ENCODE measurements at places on chromosomes 2 and 18.

GRCh38 chr2:120236791-120237190 is 13.6 kb upstream of the TMEM185B start:
- no peak for DNase-seq

DNA sequence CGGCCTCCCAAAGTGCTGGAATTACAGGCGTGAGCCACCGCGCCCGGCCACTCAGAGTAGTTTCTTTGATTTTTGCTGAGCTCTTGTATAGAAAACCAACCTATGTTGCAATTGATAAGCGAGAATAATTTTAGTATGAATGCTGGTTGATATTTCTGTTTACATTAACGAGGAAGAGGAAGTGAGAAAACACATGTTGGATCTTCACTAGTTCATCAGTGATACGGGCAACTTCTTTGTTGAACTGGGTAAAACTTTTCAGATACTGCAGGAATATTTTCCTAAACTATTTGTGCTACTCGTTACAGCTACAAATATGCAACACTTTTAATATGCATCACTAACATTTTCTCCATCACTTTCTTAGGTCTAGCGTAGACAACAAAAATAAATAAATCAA is 67.9 kb upstream of the SLC25A52 start:
- no peak for DNase-seq

DNA sequence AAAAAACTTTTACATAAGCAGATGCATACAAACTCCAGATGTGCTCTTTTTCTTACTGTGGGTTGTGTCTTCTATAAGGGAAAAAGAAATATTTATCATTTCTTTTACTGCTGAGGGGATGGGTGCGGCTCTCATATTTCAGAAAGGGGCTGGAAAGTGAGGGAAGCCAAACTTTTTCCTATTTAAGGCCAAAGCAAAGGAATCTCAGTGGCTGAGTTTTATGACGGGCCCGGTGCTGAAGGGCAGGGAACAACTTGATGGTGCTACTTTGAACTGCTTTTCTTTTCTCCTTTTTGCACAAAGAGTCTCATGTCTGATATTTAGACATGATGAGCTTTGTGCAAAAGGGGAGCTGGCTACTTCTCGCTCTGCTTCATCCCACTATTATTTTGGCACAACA is at the start of gene COL3A1:
COL3A1 (plus strand) TSS at position 210 of the 400 bp plus-strand sequence; CDS start at position 327, 117 bp downstream.
- DNase-seq = no peak

GRCh38 chr2:39871291-39871761 is 92.3 kb upstream of the THUMPD2 start:
- peak; percentile 90 for DNase-seq

GRCh38 chr2:14677039-14677438 is 44.5 kb downstream of the LRATD1 start:
- DNase-seq = no peak

DNA sequence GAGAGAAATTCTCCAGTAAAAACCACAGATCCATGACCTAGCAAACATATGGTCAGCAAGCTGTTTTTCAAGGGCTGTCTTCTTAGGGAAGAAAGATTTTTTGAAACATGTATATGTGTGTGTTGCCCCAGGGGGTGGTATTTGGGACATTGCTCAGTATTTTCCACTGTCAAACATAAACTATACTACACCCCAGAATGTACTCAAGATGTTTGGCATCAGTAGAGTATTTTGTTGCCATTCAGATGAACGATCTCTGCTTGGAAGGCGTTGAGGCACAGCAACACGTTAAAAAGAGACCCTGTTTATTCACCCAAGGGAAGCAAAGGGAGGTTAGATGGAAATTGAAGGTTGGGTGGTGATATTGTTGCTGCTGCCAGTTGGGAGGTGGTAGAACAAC is 30.0 kb downstream of the EEF1B2 start:
- no peak for DNase-seq

DNA sequence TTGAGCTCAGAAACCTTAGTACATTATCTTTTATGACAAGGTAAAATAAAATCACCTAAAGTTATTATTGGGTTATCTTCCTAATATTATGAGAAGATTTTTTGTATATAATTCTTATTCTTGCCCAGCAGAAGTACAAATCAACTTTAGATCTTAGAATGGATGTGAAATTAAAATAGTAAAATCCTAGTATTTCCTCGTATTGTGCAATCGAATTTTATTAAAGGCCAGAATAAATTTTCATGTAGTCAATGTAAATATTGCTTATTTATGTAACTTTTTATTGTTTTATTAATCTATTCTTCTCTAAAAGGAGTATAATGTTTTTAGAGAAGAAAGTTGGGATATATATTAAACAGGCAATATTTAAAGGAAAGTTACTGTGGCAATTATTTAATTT is 12.7 kb downstream of the MARS2 start:
- no peak for DNase-seq

- no peak for DNase-seq
Observed at GRCh38 chr2:20990442-20991430, 53.1 kb downstream of the APOB start.

DNA sequence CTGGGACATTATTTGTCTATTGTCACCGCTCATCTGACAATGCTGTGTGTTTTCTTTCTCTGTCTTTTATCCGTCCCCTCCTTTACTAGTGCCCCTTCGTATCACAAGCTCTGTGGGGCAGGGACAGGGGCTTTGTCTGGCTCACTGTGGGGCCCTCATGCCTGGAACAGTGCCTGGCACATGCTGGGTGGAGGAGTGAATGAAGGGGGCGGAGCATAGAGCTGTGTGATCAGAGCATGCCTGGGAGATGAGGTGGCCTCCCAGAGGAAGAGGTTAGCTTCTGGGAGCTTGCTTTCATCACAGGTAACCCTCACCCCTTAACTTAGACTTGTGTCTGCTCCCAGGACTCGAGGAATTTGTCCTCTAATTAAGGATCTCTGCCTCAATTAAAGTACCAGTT is 16.4 kb downstream of the MTCL1 start:
- no peak for DNase-seq

GRCh38 chr2:98822301-98823164 is 91.6 kb upstream of the MGAT4A start:
- DNase-seq = no peak

DNA sequence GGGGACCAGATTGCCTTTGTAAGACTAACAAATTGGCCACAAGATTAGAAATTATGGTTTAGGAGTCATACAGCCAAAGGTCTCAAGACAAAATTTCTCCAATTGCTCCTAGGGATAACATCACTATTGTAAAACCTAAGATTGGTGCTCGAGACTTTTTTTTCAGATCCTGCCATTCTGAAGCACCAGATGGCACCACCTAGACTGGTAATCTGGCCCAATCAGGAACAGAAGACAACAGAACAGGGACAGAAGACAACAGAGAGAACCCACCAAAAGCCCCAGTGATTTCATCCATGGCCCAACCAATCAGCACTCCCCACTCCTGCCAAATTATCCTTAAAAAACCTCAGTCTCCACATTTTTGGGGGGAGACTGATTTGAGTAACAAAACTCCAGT is 66.8 kb downstream of the LINC00305 start:
- DNase-seq = no peak

DNA sequence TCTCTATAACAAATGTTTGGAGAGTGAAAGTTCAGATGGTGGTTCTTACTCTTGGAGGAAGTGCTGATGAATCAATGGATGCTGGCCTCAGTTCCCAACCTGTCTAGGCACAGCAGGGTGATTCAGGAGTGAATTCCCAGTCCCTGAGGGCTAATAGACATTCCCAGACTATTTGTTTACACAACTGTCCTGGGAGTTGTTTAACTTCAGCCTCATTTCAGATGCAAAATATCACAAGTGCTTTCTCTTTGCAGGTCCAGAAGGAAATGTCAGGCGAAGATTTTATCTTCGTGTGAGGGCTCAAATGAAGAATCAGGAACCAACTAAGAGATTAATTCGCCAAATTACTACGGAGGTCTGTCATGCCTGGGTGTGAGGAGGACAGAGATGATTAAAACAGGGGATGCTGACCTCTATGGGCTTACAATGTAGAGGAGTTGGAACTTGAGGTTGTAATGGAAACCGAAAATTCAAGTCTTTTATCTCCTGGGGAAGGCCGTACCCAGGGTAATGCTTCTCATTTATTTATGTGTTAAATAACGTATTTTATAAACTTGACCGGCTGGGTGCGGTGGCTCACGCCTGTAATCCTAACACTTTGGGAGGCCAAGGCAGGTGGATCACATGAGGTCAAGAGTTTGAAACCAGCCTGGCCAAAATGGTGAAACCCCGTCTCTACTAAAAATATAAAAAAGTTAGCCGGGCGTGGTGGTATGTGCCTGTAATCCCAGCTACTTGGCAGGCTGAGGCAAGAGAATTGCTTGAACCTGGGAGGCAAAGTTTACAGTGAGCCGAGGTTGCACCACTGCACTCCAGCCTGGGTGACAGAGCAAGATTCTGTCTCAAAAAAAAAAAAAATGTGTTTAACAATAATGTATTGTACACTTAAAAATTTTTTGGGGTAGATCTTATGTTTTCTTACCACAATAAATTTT is 38.7 kb upstream of the SLC1A4 start:
- no peak for DNase-seq

- DNase-seq = no peak
Observed at GRCh38 chr2:227871375-227871791, at the start of gene DAW1. DAW1 (plus strand) TSS chr2:227871631; CDS start chr2:227871690, 59 bp downstream.

- DNase-seq = no peak
Observed at GRCh38 chr2:208488686-208489564, 82.3 kb downstream of the PTH2R start.

DNA sequence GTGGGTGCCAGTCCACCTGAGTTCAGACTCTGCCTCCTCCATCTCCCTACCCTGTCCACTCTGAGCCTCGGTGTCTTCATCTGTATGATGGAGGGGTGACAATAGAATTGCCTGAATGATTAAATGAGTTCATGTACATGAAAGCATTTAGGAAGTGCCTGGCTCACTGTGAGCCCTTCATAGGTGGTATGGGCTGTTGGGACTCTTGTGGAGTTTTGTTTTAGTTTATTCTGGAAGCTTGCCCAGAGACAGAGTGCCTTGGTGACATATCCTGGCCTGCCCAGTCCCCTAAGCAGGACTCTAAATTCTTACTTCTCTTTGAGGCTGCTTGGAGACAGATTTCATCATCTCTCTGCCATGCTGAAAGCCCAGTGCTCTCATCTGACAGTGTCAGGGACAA is 24.5 kb upstream of the GIGYF2 start:
- DNase-seq = no peak

DNA sequence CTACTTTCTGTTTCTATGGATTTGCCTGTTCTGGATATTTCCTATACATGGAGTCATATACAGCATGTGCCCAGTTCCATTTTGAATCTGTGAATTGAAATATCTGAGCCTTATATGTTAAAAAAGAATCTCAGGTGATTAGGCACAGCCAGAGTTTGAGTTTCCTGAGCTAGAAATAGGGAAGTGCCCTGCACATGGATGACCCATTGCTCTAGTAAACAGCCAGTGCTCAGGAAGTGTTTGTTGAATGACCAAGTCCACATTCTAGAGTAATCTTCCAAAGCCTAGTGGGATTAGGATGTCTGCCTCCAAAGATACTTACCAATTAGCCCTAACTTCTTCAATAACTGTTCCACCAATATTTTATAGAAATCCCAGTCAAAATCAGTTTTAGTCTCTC is 165.8 kb downstream of the SETBP1 start:
- DNase-seq = no peak

Measured in cerebellar nuclear complex (tissue), 1 donor.